ENCODE measurements at places on chromosomes 3 and 15.

GRCh38 chr3:47225310-47225906 lies 57.2 kb downstream of the KIF9 start:
- DNase-seq, result no peak

GRCh38 chr3:155179966-155180757 lies 100.0 kb downstream of the MME start:
- no peak for DNase-seq

DNA sequence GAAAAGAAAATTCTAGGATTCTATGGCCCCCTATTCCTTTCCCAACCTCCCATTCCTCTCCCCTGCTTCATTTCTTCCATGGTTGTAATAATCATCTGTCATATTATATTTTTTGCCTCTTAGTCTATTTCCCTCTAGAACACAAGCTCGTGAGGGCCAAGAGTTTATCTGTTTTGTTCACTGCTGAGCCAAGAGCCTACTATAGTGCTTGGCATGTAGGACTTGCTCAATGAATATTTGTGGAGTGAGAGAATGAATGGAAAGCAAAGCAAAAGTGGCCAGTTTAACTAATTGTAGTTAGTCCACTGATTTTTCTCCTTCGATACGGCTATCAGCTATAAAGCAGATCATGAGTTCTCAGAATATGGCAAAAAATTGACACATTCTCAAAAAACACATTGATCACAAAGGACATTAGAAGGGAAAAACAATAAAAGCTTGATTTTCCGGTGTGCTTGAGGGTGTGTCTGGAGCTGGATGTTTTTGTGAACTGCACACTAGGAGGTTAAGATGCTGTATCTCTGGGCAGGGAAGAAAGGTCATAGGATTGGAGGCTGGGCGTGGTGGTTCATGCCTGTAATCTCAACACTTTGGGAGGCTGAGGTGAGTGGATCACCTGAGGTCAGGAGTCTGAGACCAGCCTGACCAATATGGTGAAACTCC lies 25.0 kb upstream of the CTSH start:
- no peak for DNase-seq

- no peak for DNase-seq
Observed at GRCh38 chr3:140584549-140584948, 93.3 kb upstream of the TRIM42 start.
